ENCODE measurements at places on chromosomes 3 and 15.
A peak's percentile ranks its signal among the peaks of the same experiment; 100 is the strongest.

DNA sequence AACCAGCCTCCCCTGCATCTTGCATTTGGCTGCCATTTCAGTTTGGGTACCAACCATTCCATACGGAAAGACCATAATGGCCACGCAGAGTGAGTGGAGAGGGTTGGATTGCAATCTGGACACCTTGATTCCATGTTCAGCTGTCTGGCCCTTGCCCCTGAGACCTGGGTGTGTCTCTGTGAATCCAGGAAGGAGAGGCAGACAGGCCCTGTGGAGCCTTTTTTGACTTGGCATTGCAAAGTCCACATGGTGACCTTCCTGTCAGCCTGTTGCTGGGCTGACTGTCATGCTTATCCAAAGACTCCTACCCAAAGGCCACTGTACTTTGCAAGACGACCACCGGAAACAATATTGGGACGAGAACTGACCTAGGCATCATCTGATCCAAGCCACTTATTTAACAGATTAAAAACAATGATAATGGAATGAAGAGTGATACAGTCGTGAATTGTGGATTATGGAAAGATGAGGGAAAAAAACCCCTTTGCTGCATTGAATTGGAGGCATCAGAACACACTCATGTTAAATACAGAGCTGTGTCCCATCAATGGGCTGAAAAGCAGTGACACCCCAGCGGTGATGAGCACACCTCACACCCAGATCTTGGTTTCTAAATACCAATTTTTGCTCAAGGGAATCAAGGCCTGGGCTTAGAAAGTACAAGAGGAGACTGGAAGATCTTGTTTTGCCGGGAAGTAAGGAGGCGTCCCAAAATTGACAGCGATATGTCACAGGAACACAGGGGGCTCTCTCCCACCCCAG lies 86.0 kb downstream of the LRRK1 start:
- no peak for DNase-seq

DNA sequence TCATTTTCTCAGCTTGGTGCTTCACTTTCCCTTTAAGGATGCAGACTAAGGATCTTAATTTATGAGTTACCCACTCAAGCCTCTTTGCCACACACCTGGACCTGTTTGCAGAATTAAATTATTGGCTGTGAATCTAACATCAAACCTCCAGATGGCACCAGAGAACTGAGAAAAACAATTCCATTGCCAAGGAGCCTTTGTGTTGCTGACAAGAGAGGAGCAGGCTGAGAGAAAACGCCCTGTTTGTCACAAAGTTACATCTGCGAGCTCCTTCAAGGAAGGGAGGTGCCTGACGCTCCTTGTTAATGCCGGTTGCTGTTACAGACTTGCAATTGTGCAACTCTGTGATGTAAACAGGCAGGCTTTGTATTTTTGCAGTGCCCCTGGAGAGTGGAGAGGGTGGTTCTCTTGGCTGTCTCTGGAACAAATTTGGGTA lies 36.3 kb upstream of the TMC3 start:
- DNase-seq = peak; percentile 9

- no peak for DNase-seq
Measured at GRCh38 chr3:109874896-109875708, 537.8 kb upstream of the DPPA4 start.

DNA sequence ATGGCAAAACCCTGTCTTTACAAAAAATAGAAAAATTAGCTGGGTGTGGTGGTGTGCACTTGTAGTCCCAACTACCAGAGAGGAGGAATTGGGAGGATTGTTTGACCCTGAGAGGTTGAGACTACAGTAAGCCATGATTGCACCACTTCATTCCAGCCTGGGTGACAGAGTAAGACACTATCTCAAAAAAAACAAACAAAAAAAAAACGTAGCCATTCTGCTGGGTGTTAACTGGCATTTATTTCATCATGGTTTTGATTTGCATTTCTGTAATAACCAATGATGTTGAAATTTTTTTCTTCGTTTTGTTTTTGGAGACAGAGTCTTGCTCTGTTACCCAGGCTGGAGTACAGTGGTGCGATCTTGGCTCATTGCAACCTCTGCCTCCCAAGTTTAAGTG lies 63.3 kb downstream of the RPLP1 start:
- no peak for DNase-seq

- DNase-seq = no peak
Measured at GRCh38 chr3:4571690-4572334, 78.7 kb downstream of the ITPR1 start.

GRCh38 chr15:75840659-75841058 lies 2.6 kb upstream of the UBE2Q2 start:
- DNase-seq = peak; percentile 31

DNA sequence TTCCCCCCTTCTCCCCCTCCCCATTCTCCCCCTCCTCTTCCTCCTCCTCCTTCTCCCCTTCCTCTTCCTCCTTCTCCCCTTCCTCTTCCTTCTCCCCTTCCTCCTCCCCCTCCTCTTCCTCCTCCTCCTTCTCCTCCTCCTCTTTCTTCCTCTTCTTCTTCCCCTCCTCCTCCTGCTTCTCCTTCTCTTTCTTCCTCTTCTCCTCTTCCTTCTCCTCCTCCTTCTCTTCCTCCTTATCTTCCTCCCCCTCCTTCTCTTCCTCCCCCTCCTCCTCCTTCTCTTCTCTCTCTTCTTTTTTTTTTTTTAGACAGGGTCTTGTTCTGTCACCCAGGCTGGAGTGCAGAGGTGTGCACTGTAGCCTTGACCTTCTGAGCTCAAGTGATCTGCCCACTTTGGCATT lies 21.2 kb upstream of the LCTL start:
- DNase-seq = no peak

DNA sequence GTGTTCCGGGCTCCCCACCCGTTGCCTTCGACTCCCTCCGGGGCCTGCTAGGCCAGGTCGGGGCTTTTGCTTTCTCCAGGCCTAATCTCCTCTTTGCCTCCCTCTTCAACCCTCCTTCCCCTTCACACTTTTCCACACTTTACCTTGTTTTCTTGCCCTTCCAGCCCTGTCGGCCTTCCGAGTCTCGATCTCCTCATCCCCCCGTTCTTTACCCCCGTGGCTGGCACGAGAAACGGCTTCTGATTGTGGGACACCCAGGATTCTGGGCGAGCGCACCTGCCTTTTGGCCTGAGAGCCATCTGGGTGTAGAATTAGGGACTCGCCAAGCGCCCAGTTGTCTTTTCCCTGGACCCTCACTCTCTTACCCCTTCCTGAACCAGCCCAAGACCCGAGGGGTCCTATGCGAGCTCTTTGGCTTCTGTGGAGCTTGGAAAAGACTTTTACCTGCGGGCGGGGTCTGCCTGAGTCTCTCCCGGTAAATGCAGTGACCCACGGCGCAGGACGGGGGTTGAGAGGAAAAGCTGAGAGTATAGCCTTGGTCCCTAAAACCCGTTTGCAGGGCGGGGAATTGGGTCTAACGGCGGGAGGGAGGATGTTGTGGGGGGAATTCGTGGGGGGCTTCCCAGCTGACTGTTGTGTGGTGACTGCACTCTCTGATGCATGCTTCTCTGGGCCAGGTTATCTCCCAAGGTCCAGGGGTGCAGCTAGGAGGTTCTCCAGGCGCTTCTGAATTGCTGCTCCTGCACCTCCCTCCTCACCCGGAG lies 5.5 kb upstream of the ONECUT1 start:
- no peak for DNase-seq

DNA sequence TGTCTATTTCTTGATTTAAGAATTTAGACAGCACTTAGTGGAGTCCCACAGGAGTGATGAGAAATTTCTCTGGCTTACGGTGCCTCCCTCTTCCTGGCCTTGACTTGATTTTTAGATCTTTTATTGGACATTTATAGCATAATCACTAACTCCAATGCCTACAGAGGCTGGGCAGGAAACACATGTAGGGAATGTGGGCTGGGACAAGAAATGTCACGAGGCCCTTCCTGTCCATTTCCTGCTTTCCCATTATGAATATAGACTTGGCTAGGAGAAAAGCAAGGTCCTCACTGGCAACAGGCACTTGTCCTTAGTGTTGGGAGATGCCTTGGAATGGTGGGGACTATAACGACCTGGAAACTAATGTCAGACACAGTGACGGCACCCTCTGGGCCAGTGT lies 100.3 kb downstream of the MYLK start:
- DNase-seq = no peak

DNA sequence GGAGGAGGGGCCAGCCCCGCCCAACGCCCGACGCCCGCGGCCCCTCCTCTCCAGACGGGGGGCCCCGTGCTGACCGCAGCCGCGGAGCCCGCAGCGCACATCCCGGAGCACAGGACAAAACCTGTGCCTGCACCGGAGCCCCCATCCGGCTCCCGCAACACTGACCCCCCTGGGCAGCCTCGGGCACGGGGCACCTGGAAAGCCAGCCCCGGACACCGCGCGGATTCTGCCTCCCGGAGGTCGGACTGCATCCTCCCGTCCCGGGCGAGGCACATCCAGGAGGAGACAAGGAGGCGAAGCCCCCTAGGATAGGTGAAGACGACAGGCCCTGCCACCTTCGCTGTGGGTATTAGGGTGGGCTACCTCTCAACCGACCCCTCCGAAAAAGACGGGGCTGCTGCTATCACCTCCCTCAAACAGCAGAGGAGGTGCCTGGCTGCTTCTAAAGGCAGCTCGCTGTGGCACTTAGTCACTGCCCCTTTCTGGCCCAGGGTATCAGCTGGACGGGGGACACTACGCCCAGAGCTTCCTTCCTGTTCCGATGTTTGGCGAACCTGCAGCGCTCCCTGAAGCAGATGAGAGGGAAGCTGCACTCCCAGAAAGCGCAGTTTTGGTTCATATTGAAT lies 10.6 kb downstream of the XXYLT1 start:
- DNase-seq = peak; percentile 60

Measured in H54 (cell line).